Mesothelial cell of epicardium (in vitro differentiated cells): ENCODE measurements at places on chromosomes 2 and 18.

DNA sequence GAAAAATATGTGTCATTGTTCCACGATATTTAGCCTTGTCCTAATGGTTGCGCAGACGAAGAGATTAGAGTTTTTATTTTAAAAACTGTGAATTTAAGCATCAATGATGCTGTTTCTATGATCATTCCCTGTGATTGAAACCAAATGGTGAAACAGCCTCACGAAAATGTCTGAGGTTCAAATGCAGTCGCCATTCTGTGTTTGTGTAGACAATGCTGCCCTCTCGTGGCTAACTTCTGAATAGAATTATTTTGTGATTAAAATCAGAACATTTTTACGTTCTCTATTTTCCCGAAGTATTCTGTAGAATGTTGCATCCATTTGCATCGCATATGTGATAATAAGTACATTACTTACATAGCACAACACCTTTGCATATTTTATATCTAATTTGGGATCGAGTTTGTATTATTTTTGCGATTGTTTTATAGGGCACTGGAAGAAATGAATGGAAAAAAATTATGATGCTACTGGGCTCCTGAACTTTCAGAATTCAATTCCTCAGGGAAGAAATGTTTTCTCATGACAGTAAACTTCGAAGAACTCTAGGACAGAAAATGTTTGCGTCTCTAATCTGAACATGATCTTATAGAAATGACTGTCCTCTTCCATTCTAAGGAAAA lies 54.8 kb upstream of the CREB1 start:
- H3K4me3 ChIP-seq: no peak overlapping the region
- H3K36me3 ChIP-seq: no peaks in the 10 kb centered on the region
- DNase-seq: no peak
- peaks cover 26% of the 10 kb centered on the region for H3K4me1 ChIP-seq
- H3K27ac ChIP-seq: no peak overlapping the region

- H3K4me3 ChIP-seq: no peak overlapping the region
- DNase-seq: no peak
- H3K27me3 ChIP-seq: no peaks in the 10 kb centered on the region
- peaks cover 2% of the 10 kb centered on the region for H3K36me3 ChIP-seq
Measured at GRCh38 chr2:174603280-174603679, 5.7 kb upstream of the WIPF1 start.

GRCh38 chr2:224180810-224181209 lies 141.7 kb upstream of the SERPINE2 start:
- no peak overlapping the region for H3K27ac ChIP-seq
- H3K27me3 ChIP-seq: no peaks in the 10 kb centered on the region
- peaks cover 17% of the 10 kb centered on the region for H3K4me1 ChIP-seq
- no peaks in the 10 kb centered on the region for H3K36me3 ChIP-seq
- DNase-seq: no peak

DNA sequence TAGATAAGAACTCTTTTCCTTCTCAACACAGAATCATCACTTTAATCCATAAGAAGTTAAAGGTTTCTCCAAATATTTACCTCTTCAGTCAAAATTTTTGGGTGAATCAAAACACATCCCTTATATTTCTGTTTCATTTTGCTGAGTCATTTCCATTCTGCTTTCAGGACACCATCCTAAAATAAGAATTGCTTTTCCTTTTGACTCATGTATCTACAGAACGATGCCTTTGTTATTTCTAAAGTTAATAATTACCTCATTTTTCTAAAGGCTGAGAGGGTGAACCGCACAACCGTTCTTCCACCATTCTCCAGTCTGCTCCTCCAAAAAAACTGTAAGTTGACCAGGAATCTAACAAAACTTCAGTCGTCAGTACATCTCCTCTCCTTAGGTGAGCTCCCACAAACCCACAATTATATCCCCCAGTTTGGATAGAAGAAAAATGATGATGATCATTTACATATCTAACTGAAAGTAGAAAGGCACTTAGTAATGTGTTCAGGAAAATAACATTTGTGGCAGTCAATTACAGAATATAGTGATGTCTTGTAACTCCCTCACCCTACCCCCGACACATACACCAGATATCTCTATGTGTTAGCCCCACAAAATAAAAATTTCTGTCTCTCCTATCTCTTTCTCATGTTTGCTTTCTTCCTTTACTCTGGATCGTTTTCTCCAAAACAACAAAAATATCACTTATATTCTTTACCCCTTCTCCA lies 162.5 kb downstream of the RAD51AP2 start:
- H3K36me3 ChIP-seq: no peaks in the 10 kb centered on the region
- H3K27me3 ChIP-seq: no peaks in the 10 kb centered on the region
- DNase-seq: no peak
- H3K4me3 ChIP-seq: no peak overlapping the region

GRCh38 chr2:182359027-182359989 lies 67.5 kb downstream of the PDE1A start:
- H3K4me1 ChIP-seq: peaks cover 15% of the 10 kb centered on the region
- H3K27me3 ChIP-seq: no peaks in the 10 kb centered on the region
- H3K36me3 ChIP-seq: no peaks in the 10 kb centered on the region
- H3K4me3 ChIP-seq: no peak overlapping the region

DNA sequence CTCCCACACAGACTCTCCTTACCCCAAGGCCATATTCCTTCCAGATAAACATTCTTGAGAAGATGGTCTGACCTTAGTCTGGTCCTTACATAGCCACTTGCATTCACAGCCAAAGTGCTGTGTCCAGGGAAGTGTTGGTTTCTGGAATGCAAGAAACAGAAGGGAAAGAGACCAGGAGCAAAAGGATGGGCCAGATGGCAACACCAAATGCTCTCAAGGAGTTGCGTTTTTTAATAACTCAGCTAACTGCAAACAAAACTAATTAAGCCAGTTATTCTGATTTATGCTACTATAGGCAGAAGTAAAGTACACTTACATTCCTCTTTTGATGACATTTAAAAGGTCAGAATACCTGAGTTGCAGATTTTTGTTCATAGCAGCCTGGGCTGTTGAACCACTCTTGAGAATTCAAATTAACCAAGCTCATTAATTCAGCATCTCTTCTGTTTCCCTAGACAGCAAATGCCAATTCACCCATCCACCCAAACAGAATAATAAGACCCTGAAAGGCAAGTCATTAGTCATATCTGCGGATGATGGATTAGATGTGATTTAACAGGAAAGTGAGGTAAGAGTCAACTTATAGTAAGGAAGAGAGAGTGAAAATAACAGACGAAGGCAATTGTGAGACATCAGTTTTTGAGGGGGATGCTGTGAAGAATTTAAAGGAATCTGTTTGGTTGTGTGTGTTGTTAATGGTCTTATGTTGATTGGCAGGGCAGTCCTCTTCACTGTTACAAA lies 18.8 kb downstream of the CCDC85A start:
- no peak overlapping the region for H3K4me3 ChIP-seq
- DNase-seq: no peak
- no peak overlapping the region for H3K27ac ChIP-seq
- H3K27me3 ChIP-seq: no peaks in the 10 kb centered on the region
- H3K36me3 ChIP-seq: peaks cover 4% of the 10 kb centered on the region

GRCh38 chr2:238236571-238236970 lies 3.3 kb downstream of the HES6 start:
- peaks cover 47% of the 10 kb centered on the region for H3K27me3 ChIP-seq
- DNase-seq: no peak
- H3K27ac ChIP-seq: no peak overlapping the region
- no peaks in the 10 kb centered on the region for H3K36me3 ChIP-seq
- H3K4me3 ChIP-seq: no peak overlapping the region

GRCh38 chr2:185952100-185952499 lies 213.5 kb downstream of the FSIP2 start:
- no peaks in the 10 kb centered on the region for H3K4me1 ChIP-seq
- no peaks in the 10 kb centered on the region for H3K27me3 ChIP-seq
- no peak overlapping the region for H3K27ac ChIP-seq

DNA sequence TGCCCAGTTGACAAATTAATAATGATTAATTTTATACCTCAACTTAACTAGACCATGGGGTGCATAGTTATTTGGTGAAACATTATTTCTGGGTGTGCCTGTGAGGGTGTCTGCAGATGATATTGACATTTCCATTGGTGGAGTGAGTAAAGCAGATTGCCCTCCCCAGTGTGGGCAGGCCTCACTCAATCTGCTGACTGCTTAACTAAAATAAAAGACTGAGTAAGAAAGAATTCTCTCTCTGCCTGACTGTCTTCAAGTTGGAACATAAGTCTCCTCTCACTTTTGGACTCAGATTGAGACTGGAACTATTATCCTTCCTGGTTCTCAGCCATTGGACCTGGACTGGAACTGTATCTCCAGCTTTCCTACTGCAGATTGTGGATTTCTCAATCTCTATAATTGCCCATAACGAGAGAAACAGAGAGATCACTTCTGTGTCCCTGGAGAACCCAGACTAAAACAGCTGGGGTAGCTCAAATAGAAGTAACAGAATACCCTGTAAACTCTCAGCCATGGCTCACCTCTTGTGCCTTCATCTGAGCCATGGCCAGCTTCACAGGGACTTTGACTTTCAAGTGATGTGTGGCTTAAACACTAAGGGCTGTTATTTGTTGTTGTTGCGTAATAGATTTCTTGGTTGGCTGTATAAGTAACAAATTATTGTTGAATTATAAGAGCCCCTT lies 575.3 kb upstream of the RAB6C start:
- DNase-seq: no peak
- no peaks in the 10 kb centered on the region for H3K27me3 ChIP-seq
- no peak overlapping the region for H3K27ac ChIP-seq
- H3K4me3 ChIP-seq: no peak overlapping the region

GRCh38 chr2:135798762-135799161 lies 38.2 kb downstream of the LCT start:
- no peaks in the 10 kb centered on the region for H3K36me3 ChIP-seq
- no peak for DNase-seq
- no peaks in the 10 kb centered on the region for H3K27me3 ChIP-seq
- H3K4me3 ChIP-seq: no peak overlapping the region
- H3K27ac ChIP-seq: no peak overlapping the region
- no peaks in the 10 kb centered on the region for H3K4me1 ChIP-seq

DNA sequence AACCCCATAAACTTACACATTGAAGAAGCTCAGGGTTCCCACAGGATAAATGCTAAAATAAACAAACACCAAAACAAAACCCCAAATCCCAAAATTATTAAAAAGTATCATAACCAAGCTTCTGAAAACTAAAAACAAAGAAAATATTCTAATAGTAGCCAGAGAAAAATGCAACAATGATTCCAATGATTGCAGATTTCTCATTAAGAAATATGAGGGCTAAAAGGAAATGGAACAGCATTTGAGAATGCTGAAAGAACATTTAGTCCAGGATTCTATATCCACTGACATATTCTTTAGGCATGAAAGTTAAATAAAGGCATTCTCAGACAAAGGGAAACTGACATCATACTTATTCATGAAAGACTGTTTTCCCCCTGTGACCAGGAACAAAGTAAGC lies 212.4 kb downstream of the SLC4A10 start:
- H3K27ac ChIP-seq: no peak overlapping the region
- H3K4me3 ChIP-seq: no peak overlapping the region
- H3K4me1 ChIP-seq: no peaks in the 10 kb centered on the region

- H3K4me1 ChIP-seq: peaks cover 7% of the 10 kb centered on the region
- H3K27ac ChIP-seq: no peak overlapping the region
- no peak overlapping the region for H3K4me3 ChIP-seq
- DNase-seq: no peak
Measured at GRCh38 chr2:37631698-37632097, 39.7 kb downstream of the CDC42EP3 start.

DNA sequence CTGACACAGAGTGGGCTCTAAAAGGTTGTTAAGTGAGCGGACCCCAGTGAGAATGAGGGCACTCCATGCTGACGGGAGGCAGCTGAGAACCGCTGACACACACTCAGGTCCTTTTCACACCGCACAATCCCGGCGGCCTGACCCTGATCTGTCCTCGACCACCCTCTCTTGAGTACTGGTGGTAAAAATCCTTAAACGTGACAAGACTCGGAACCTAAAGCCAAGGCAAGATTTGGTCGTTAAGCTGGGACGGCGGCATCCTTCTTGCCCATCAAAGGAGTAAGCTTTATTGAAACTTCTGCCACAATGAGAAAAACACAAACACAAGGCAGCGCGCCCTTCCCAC lies 569 bp downstream of the TMX3 start:
- peaks cover 22% of the 10 kb centered on the region for H3K4me1 ChIP-seq
- no peak for DNase-seq
- H3K36me3 ChIP-seq: peaks cover 5% of the 10 kb centered on the region

DNA sequence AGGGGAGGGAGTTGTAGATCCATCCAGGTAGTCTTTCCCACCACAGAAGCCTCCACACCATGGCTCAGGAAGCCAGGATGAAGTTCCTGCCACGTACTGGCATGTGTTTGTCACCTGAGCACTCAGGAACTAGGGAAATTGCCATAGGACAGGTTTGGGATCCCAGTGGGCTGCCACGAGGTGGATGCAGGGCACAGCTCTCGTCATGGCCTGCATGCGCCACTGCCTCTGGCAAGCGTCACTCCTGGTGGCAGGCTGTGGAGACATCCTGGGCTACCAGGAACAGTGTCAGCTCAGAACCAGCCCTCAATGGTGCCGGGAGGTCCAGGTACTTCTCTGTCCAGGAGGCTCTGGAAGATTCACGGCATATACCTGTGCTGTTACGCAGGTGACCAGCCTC lies 3.8 kb downstream of the ARHGEF4 start:
- H3K4me3 ChIP-seq: no peak overlapping the region
- H3K36me3 ChIP-seq: no peaks in the 10 kb centered on the region
- H3K27me3 ChIP-seq: peaks cover 73% of the 10 kb centered on the region
- no peak for DNase-seq
- no peak overlapping the region for H3K27ac ChIP-seq
